KG1 (cell line): ENCODE measurements at places on chromosomes 5 and 9.

GRCh38 chr5:71864730-71865601, 145.9 kb downstream of the CARTPT start:
- no peak for DNase-seq

DNA sequence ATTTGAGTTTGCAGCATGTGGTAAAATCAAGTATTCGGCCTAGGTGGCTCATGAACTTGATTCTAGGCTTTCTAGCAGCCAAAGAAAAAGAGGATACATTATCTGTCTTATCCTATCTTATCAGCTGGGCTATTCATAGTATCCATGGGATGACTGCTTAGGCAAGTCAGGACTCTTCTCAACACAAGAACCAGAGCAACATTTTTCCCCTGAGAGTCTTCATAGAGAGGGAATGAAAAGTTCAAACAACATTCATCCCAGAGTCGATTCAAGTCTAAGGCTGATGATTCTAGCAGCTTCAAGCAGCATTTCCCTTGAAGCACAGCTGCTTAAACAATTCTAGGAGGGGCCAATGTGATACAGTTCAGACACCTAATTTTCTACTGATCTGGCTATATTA, 3.0 kb downstream of the S100Z start:
- DNase-seq, result no peak

DNA sequence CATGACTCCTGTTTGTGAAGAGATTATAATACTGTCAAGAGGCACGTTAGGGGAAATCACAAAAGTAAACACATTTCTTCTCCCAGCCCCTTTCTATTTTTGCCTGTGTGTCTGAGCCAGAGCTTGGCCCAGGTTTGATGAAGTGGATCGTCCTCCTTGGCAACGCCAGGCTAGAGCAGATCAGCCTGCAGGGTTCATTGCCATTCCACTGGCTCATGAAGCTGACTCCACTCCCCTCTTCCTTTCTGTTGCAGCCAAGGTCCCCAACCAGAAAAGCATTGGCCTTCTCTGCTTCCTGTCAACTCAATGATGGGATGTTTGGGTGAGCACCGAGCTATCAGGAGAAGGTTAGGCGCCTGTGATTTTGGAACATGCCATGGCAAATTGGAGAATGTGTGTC, 3.3 kb downstream of the ADRB2 start:
- DNase-seq, result no peak

DNA sequence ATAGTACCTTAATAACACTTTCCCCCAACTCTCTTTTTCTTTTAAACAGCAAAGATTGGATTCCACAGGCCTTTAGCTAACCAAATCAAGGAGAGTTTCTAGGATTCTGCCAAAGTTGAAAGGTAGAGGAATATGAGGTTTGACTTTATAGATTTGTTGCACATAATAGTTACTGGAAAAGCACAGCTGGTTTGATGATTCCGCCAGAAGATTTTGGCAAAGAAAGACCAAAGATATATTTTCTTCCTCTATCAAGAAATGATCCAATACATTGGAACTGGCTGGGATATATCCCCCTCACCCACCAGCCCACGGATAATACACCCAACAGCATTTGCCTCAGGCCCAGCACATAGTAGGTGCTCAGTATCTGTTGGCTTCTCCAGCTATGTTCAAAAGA, 289.8 kb downstream of the EBF1 start:
- no peak for DNase-seq

DNA sequence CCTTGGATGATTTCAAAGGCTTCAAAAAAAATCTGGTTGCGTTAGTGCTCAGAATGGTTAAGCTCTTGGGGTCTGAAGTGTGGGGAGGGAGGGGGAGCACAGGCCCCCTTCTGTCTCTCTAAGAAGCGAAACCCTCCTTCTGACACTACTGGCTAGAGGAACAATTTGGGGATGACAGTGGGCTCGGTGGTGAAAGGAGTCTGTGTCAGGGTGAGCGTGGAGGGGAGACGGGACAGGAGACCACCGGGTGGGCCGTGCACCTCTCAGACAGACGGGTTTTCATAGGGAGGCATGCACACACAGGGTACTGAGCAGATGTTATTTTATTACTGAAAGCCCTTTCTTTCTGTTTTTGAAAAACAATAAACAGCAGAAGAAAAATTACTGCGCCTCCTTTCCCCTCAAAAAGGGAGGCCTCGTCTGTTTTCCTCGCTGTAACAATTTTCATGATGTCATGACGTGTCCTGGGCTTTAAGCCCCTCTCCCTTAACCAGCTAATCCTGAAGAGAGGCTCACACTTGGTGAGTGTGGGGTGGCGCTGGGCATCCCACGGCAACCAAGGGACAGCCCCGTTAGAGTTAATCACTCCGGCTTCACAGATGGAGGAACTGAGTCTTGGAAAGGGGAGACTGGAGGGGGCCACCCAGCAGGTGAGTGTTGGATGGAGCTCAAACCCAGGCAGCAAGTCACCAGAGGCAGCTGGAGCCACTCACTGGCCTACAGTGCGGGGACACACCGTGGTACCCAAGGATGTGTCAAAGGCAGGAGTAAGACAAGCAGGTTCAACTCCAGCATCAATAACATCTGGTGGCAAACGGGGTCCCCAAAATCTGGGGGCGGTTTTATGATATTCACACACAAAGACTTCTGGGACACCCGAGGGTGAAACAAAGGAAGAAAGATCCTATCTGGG, 53.4 kb downstream of the PTCH1 start:
- no peak for DNase-seq

DNA sequence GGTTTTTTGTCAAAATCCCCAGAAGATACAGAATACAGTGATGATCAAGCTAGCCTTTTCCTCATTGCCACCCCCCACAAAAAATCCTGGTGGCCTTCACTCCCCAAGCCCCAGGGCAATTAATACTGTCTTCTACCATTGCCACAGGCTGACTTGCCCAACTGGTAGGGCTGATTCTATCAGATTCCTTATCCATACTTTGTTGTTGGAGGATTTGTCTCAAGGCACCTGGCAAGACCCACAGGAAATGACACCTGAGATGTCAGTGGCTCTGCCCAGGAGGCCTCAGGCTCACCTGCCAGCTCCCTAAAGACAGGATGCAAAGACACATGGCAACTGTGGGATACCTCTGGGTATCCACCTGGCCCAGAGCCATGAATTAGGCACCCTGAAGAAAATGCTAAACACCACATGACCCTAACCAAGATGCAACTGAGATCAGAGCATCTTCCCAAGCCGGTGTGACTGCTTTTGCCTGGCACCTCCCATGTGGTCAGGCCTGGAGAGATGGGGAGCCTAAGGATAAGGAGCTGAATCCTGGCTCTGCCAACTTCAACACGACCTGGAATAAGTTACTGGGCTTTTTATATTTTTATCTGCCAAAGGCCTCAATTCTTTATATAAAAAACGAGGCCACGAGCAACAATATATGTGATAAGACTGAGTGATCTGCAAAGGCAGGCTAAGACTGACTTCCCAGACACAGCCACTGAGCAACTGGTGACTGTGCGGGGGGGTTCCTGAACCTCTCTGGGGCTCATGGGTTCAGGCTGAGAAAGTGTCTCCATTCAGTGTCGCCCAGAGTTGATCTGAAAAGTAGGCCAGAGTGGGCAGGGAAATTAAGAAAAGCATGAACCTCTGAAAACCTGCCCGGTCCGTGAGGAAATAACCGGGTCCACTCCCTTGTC, 944 bp downstream of the ATOX1 start:
- no peak for DNase-seq
